ENCODE measurements at places on chromosomes 3 and 15.
A peak's percentile ranks its signal among the peaks of the same experiment; 100 is the strongest.

- DNase-seq, result no peak
These were observed 159.4 kb downstream of the LSAMP start for GRCh38 chr3:116285781-116286421.

- no peak for DNase-seq
These were observed 243.8 kb upstream of the TTC14 start for GRCh38 chr3:180358179-180358578.

GRCh38 chr15:77145370-77145769, 74.5 kb upstream of the TSPAN3 start:
- DNase-seq, result no peak

GRCh38 chr15:70159001-70159712, 61.4 kb upstream of the TLE3 start:
- no peak for DNase-seq

GRCh38 chr3:67458408-67458807, 196.0 kb downstream of the SUCLG2 start:
- no peak for DNase-seq

DNA sequence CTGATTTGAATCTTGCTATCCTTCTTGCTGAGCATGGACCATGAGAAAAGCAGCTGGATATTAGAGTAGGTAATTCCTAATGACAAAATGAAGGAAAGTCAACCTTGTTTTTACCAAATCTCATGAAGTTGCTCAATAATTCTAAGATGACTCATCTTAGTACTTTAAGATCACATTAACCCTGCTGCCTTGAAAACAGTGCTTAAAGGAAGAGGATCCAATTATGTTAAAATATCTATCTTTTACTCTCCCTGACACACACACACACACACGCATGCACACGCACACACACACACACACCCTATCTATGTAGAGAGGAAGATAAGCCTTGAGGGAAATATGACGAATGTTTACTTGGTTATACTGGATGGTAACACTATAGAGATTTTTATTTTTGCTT, 16.0 kb upstream of the MYO1E start:
- no peak for DNase-seq

GRCh38 chr15:58471348-58471747, 39.6 kb downstream of the LIPC start:
- DNase-seq, result no peak

DNA sequence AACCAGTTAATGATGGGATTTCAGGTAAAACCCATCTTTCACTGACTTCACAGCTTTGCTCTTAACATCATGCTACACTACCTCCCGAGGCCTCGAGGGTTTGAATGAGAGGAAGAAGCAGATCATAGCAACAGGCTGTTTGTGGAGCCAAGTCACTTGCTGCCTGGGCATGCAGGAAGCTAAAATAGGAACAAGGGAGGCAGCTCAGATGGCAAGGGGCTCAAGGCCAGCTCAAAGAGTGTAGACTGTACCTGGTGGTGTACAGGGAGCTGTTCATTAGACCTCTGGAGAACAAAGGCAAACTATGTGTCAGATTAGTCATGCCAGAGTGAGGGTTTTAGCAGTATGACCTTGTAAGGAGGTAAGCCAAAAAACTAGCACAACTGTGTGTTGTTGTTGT, 28.8 kb downstream of the ARRDC4 start:
- DNase-seq, result no peak

DNA sequence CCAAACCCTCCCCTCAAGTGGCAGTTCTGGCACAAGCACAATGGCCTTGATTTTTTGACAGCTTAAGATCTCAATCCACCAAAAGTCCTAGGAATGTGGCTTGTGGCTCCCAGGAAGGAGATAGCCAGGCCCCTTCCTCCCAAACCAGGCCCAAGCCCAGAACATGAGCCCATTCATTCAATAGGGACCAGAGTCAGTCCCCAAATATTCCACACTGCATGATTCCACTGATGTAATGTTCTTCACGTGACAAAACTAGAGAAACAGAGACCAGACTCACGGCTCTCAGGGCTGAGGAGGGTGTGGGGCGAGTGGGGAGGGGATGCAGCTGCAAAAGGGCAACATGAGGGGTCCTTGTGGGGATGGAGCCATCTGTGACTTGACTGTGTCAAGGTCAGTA, 25.5 kb downstream of the ABTB1 start:
- DNase-seq, result no peak

GRCh38 chr3:173762501-173762900, 365.0 kb downstream of the NLGN1 start:
- DNase-seq, result no peak

DNA sequence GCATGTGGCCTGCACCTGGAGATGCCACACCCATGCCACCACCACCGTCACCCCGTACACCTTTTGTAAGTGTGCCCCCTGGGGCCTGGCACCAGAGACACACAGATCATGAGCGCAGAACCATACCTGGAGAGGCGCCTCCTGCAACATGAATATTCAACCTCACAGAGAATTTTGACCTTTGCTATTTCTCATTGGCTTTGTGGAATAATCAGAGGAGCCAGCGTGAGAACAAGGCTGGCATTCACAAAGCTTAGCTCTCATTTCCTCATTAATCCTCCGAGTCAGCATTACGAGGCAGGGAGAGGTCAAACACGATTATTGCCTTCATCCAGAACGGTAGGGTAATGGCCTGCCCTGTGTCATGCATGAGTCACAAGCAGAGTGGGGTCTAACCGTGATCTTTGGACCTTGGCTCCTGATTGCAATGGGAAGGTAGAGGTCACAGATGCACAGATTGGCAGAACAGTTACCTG, 73.0 kb upstream of the POMGNT2 start:
- peak; percentile 78 for DNase-seq

- peak; percentile 87 for DNase-seq
These were observed 13.5 kb upstream of the ZNF592 start for GRCh38 chr15:84734794-84735479.

DNA sequence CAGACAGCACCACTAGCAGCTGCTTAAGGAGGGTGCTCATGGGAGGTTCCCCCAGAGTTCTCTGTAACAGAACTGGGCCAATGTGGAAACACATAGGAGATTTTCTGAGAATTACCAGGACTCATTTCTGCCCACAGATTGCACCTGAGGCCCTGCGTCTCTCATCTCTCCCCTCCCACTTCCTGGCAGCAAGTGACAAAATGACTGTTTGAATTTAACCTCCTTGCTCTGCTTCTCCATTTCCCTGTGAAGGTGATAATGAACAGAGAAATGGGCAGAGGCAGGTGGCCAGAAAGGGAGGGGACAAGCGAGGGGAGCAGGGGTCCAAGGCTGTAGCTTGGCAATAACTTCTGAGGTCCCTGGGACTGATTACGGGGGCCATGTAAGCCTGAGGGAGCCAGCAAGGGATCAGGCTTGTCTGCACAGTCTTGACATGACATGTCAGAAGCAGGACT, 8.0 kb downstream of the EPHB1 start:
- no peak for DNase-seq

DNA sequence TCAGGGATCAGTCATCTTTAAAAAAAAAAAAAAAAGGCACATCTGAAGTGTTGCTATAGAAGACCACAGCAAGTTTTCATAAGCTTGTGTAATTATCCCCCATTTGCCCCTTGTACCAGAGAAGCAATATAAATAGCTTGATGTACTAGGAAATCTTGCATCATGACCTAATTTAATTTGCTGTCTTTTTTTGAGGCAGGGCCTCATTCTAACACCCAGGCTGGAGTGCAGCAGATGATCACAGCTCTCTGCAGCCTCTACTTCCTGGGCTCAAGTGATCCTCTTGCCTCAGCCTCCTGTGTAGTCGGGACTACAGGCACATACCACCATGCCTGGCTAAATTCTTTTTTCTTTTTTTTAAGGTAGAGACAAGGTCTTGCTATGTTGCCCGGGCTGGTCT, 88.7 kb downstream of the ARIH1 start:
- no peak for DNase-seq

- no peak for DNase-seq
These were observed 467 bp downstream of the PIF1 start for GRCh38 chr15:64824929-64825430.

DNA sequence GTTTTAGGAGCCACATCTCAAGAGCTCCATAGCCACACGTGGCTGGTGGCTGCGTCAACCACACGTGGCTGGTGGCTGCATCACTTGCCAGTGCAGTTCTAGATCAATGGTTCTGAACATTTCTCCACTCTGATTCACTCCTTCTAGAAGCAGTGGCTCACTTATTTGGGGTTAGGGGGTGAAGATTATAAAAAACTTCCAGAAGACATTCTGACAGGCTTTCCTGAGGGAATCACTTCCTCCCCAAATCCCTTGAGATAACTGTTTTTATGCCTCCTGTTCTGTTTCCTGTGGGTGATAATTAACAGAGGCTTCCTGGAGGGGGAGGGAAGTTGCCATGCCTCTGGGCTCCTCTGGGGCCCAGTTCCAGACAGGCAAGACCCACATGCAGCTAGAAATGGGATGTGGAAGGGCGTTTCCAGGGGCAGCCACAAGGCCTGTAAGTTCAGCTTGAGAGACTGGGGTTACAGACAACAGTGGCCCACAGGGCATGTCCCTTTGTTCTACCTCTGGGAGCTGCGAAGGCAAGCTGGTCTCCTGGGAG, 23.6 kb downstream of the HEG1 start:
- DNase-seq, result no peak

DNA sequence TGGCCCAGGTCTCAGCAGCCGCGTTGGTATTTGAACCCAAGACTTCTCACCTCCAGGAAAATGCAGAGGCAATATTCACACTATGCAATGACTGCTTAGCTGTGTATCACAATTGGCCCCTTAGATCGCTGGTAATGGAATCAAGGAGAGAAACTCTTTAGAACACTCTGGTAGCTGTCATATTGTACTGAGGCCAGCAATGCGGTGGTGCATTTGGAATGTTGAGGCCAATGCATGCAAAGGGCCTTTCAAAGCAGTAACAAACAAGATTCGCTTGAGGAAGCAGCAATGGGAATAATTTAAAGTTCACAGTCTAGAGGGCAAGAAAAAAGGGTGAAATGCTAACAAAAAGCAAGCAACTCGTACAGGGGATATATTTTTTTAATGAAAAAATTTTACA, 764.1 kb downstream of the GRM7 start:
- DNase-seq, result no peak

DNA sequence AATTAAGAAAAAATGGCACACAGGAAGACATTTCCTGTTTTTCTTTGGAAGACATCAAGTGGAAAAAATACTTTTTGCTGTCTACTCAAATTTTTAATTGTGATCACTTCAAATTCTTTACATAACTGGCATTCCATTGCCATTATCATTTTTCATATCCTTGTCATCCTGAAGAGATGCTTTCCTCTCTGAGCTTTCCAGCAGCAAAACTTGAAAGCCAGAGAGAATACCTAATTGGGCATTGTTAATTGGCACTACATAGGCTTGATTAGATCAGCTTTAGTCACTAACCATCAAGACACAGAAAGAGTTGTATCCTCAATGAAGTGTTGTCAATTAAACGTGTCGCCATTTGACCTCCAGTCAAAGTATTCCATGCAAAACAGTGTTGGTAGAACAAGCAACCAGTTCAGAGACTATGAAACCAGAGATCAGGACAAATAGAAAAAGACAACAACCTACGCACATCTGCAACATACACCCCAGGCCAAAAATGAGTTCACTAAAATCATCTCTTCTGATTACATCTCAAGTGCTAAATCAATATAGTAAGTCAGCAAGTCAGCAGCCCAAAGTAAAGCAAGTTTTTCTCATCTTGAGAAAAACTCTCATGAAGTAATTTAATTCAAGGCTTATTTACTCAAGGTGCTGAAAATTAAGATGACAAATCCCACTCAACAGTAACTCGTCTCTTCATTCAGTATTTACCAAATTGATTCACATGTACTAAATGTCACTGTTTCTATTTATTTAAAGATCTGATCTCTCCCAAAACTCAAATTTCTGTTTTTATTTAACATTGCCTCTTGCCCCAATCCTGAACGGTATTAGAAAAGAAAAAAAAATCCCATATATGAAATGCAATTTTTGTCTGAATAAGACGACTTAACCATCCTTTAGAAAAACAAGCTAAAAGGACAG, 123.0 kb downstream of the SUCLG2 start:
- no peak for DNase-seq

- DNase-seq, result no peak
These were observed 227.7 kb downstream of the TLE3 start for GRCh38 chr15:69869881-69870505.

DNA sequence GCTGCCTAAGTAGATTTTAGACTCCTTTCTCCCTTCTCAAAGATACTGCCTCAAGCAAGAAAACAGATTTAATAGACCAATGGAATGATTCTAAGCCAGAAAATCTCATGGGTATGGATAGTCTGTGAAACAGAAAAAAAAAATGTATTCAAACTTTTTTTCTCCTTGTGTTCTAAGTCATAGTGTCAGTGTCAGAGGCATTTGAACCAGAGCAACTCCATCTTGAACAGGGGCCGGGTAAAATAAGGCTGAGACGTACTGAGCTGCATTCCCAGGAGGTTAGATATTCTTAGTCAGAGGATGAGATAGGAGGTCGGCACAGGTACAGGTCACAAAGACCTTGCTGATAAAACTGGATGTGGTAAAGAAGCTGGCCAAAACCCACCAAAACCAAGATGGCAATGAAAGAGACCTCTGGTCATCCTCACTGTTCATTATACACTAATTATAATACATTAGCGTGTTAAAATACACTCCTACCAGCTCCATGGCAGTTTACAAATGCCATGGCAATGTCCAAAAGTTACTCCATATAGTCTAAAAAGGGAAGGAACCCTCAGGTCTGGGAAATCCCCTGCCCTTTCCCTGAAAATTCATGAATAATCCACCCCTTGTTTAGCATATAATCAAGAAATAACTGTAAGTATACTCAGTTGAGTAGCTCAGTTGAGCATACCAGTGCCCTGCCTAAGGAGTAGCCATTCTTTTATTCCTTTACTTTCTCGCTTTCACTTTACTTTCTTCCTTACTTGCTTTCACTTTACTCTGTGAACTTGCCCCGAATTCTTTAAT, 72.8 kb upstream of the GOLGA8B start:
- DNase-seq, result no peak

DNA sequence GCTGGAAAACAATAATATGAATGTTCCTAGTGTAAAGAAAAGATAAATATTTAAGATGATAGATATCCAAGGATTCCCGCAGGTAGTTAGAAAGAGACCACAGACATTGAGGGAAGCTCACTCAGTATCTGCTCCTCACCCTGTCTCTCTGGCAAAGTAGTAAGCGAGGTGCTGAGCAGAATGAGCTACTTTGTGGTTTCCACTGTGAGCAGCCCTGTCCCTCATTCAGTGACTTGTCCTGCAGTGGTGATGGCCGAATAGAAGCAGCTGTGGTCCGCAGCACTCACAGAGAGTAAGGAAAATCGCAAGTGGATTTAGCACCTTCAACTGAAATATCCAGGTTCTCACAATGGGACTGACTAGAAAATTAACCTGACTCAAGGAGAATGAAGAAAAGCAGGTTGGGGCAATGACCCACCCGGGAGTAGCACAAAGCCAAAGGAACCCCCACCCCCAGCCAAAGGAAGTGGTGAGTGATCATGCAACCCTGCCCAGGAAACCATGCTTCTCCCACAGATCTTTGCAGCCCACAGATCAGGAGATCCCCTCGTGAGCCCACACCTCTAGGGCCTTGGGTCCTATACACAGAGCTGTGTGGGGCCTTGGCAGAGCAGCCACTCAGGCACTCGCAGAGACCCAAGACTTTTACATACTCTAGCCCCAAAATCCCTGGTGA, 21.8 kb upstream of the SLC25A38 start:
- no peak for DNase-seq

GRCh38 chr15:63506537-63507035, 2.2 kb downstream of the USP3 start:
- DNase-seq, result no peak
